ENCODE measurements at places on chromosomes 6 and 20. TPM values are rescaled to one million over a fixed set of nuclear protein-coding genes. Genes with fewer than 3 reads are reported as not detected.

The PHACTR1 gene
- polyA plus RNA-seq, result 35.4 TPM

The UBD gene
- 2.1 TPM for polyA plus RNA-seq

The BICRAL gene
- polyA plus RNA-seq, result 6.8 TPM

The SLC22A16 gene
- 0.37 TPM for polyA plus RNA-seq

The C20orf144 gene
- 0.08 TPM for polyA plus RNA-seq

The SYNDIG1 gene
- polyA plus RNA-seq, result 0.20 TPM

The RUNX2 gene
- polyA plus RNA-seq, result 1.8 TPM

The PNRC1 gene
- polyA plus RNA-seq, result 54.9 TPM

The MYBL2 gene
- 4.4 TPM for polyA plus RNA-seq

The TCF21 gene
- 14.5 TPM for polyA plus RNA-seq

The PRDM13 gene
- polyA plus RNA-seq, result not detected

The ZNF165 gene
- 2.1 TPM for polyA plus RNA-seq

The ZNF322 gene
- 9.1 TPM for polyA plus RNA-seq

The CST7 gene
- polyA plus RNA-seq, result 119 TPM

The GINS1 gene
- polyA plus RNA-seq, result 0.87 TPM

The SOX4 gene
- polyA plus RNA-seq, result 8.2 TPM

The SLC16A10 gene
- polyA plus RNA-seq, result 2.0 TPM

The OOEP gene
- 0.16 TPM for polyA plus RNA-seq

The CD109 gene
- 2.1 TPM for polyA plus RNA-seq
